Midbrain (tissue), 1 donor: ENCODE measurements at places on chromosomes 1 and 21.

GRCh38 chr1:24535778-24536177 is 20.1 kb upstream of the NCMAP start:
- no peak for DNase-seq

GRCh38 chr1:244964112-244964971 is 100.0 kb upstream of the HNRNPU start:
- peak; percentile 19 for DNase-seq

- DNase-seq: peak; percentile 18
Measured at GRCh38 chr1:15833069-15833679, 14.3 kb upstream of the SPEN start.

- DNase-seq: no peak
Measured at GRCh38 chr21:29423099-29423870, 124.6 kb downstream of the BACH1 start.

- no peak for DNase-seq
Measured at GRCh38 chr1:240956020-240956419, 344.1 kb upstream of the GREM2 start.

GRCh38 chr1:1883092-1883873 is 7.6 kb downstream of the GNB1 start:
- DNase-seq: no peak

GRCh38 chr1:9942399-9942938 is 722 bp downstream of the LZIC start:
- DNase-seq: peak; percentile 9

GRCh38 chr1:224569276-224569675 is 46.8 kb upstream of the CNIH3 start:
- no peak for DNase-seq

- DNase-seq: peak; percentile 57
Measured at GRCh38 chr1:69123486-69123885, 444.2 kb upstream of the LRRC7 start.

GRCh38 chr1:90926971-90927370 is 94.9 kb downstream of the ZNF644 start:
- DNase-seq: no peak

GRCh38 chr1:118151312-118151937 is 33.6 kb downstream of the SPAG17 start:
- DNase-seq: peak; percentile 25

DNA sequence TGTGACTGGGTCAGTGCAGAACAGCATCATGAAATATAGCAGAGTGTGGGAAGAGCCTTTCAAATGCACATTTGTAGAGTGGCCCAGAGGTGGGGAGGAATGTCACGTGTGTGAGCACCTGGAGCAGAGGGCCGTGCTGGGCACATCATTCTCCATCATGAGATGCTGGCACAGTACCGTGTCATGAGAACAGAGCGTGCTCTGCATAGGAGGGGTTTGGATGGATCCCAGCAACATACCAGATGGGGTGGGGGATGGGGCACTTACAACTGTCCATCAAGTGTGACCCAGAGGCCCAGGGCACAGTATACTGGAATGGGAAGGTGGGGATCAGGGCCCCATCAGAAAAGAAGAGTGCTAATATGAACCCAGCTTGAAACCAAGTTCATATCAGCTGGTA is 182.0 kb downstream of the LMX1A start:
- DNase-seq: no peak

GRCh38 chr1:240559781-240560180 is 52.2 kb downstream of the GREM2 start:
- DNase-seq: no peak

DNA sequence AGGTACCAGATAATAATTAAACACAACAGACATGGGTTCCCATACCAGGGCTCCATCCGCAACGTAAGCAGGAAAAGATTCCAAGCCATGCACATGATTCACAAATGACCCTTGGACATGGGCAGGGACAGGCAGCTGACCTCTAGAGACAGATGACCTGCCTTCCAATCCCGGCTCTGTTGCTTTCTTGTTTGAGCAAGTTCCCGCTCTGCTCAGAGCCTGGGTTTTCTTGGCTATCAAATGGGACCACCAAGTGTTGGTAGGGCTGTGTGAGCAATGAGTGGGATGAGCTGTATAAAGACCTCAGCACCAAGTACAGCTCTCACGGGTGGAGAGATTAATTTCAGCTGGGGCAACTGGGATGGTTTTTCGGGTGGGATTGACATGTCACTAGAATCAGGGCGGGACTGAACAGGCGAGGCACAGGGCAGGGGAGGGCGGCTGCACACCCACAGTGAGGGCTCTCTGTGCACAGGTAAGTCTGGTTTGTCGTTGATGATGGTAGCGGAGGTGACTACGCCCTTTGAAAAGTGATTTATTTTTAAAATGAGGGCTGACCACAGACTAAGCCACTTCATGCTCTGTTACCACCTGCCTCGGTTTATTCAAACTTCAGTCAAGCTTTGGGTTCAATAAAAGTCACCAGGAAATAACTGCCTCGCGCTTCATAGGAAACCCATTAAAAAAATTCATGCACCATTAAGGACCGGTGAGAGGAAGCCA is 57.5 kb upstream of the IFFO2 start:
- no peak for DNase-seq

- DNase-seq: no peak
Measured at GRCh38 chr21:17978895-17979294, 159.7 kb upstream of the C21orf91 start.

- DNase-seq: no peak
Measured at GRCh38 chr1:52216907-52217458, 75.1 kb downstream of the ZFYVE9 start.

GRCh38 chr1:209768354-209768774 is 12.5 kb downstream of the TRAF3IP3 start:
- no peak for DNase-seq

GRCh38 chr1:101235216-101235695 is 1.6 kb upstream of the S1PR1 start:
- no peak for DNase-seq

DNA sequence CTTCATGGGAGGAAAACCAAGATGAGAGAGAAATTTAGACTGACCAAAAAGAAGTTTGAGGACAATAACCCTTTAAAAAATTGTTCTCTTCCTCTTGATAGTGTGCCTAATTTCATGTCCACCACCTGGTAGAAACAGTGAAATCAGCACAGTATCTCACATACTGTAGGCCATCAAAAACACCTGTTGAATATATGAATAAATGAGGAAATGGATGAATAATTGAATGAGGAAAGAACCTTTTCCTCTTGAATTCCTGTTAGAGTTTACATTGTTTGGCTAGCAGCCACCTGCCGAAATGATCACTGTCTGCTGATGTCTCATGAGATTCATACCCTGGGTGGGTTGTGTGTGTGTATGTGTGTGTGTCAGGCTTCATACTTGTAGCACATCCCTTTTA is 198.7 kb upstream of the PBX1 start:
- DNase-seq: no peak

- DNase-seq: no peak
Measured at GRCh38 chr1:109273570-109274288, 9.2 kb downstream of the PSRC1 start.

- DNase-seq: no peak
Measured at GRCh38 chr1:160362168-160362957, 4.5 kb upstream of the NHLH1 start.

DNA sequence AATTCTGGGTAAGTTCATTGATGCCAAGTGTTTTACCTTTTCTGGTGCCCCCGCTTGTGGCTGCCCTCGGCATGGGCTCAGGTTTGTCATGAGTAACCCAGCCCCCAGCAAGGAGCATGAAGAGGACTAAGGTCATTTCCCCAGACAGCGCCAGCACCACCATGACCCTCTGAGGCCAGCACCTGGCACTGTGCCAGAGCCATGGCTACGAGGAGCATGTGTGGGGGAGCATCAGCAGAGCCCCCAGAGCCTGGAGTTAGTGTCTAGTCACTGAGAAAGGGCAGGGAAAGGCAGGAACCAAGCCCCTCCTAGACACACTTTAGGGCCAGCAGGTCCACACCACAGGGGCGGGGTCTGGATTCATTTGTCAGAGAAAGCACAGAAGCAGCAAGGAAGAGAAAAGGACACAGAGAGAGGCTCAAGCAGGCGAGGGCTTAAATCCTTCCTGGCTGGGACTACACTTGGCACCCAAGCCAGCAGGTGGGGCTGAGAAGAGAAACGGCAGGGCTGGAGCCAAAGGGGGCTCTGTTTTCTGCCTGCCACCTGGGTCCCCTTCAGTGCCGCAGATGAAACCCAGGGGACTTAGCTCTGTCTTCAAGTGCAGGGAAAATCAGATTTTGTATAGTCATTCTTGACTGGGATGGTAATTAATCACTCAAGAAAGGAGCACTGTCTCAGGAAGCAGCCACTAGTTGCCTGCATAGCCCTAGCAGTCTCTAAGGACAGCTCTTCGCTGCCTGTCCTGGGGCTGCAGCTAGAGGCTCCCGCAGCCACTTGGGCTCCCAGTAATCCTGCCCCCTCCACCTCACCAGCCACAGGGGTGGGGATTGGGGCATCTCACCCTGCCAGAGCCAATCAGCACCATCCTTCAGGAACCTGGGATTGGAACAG is 79.6 kb upstream of the ZC3H12A start:
- no peak for DNase-seq

GRCh38 chr1:76314730-76315129 is 240.2 kb downstream of the ST6GALNAC3 start:
- no peak for DNase-seq

DNA sequence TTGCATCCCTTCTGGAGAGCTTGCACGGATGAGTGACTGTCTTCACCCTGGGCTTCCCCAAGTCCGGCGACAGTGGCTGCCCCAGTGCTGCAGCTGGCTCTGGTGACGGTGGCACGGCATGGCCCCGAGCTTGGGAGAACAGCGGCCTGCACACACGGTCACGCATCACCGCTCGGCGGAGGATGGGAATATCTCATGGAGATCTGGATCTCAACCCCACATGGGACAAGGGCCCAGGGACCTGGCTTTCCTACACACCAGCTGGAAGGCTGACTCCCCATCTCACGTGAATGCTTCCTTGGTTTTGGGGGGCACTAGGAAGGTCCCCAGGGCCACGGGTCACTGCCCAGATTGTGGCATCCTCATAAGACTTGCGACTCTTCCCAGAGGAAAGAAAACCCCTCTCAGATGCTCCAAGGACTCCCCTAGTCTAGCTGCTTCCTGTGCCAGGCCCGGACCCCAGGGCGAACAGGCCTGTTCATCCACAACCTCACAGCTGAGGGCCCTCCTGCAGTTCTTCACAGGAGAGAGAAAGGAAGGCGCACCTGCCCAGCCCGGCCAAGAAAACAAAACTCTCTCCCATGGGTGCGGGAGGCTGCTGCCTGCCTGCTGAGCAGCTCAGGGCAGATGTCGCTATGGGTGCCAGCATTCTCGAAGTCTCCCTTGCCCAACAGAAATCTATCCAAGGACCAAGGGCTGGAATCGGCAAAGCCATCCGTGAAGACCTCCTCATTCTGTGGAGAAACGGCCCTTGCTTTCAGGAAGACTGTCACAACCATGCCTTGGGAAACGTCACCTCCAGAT is 9.9 kb downstream of the CFAP410 start:
- DNase-seq: peak; percentile 20

- peak; percentile 87 for DNase-seq
Measured at GRCh38 chr21:27700974-27701614, 734.2 kb upstream of the ADAMTS5 start.
